ENCODE measurements at places on chromosomes 13 and 19.

DNA sequence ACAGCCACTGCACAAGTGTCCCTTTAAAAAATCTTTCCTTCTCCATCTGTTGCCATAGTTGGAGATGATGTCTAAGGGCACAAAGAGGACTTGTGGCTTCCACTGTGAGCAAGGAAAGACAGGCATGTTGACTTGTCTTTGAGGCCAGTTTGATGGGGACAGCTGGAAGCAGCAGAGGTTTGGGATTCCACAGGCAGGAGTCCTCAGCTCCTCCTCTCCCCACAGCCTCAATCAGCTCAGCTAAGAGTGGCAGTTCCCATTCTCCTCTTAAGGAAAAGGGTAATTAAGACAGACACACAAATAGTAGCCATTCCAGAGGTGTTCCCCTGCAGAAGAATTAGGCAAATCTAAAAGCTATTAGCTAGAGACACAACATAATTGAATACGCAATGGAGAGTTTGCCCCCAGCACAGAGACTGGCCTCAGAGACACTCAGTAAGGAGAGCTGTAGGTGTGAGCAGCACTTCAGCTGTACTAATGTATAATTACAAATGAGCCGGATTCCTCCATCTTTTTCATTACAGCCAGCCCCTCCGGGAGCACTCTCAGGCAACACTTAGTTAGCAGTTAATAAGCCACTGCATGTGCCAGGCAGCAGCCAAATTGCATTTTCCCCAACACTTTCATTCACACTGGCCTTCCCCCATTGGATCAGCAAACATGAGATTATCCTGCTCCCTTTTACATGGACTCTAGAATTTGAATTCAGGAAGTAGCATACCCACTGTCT is 434.0 kb downstream of the FOXO1 start:
- no peak for DNase-seq

GRCh38 chr19:18906605-18907519 is 10.9 kb upstream of the CERS1 start:
- DNase-seq, result no peak

DNA sequence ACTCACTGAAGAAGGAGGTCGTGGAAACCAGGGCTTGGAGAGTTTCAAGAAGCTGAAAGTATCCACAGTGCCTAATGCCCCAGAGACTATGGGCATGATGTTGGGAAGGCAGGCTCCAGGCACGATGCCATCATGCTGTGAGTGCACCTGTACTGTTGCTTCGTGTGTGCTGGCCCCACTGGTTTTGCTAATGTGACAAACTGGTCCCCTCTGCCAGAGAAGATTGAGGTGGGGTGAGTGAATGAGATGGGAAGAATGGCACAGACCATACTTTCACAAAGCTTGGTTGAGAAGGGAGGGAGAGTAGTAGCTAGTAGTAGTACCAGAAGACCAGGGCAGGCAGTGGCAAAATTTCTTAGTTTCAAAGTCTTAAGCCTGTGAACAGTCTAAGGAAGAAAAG is 19.0 kb upstream of the POP4 start:
- no peak for DNase-seq

DNA sequence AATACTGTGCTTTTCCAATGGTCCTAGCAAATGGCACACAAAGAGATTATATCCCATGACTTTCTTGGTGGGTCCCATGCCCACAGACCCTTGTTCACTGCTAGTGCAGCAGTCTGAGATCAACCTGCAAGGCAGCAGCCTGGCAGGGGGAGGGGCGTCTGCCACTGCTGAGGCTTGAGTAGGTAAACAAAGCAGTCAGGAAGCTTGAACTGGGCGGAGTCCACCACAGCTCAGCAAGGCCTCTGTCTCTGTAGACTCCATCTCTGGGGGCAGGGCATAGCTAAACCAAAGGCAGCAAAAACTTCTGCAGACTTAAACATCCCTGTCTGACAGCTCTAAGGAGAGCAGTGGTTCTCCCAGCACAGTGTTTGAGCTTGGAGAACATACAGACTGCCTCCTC is 82.9 kb downstream of the ZNF737 start:
- DNase-seq, result no peak

- DNase-seq, result peak; percentile 76
Measured at GRCh38 chr19:33064792-33065550, at the start of gene RHPN2. Gene RHPN2 (minus strand): TSS chr19:33064888. CDS start chr19:33064852, 36 bp downstream.

DNA sequence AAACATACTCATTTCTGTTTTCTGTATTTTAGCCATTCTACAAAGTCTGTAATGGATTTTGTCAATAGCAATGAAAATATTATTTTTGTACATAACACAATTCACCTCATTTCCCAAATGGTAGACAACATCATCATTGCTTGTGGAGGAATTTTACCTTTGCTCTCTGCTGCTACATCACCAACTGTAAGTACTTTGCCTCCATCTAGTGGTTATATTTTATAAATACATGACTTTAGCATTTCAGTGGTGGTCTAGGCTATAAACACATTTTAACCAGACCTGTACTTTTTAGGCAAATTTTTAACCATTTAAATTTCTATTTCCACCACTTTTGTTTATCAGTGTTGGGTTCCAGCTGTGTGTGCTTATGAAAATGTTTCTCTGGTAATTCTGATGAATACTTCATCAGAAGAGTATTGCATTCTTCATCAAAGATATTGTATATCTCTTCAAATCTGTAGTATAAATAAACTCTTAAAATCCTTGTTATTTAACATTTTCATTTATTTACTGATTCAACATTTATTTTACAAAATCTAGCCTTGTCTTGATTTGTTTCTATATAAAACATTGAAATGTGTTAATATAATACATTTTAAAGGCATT is 222.4 kb downstream of the NBEA start:
- DNase-seq, result no peak

- no peak for DNase-seq
Measured at GRCh38 chr13:23608138-23608537, 37.9 kb downstream of the TNFRSF19 start.

- DNase-seq, result no peak
Measured at GRCh38 chr13:42259515-42259914, 12.4 kb upstream of the AKAP11 start.

DNA sequence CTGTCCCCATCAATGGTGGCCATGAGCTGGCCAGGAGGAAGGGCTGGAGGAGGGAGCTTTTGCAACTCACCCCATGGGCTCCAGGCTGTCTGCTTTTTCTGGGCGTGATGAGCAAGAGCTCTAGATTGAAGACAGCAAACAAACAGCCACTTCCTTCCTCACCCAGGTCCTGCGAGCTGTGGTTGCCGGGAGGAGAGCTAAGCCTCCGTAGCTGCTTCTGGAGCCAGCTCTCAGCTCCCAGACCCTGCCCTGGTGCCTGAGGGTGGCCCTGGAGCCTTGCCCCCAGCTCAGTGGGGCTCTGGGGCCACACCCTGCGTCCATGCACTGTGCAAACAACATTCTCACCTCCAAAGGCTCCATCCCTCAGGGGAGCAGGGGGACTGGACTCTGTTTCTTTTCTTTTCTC is 6.2 kb downstream of the MYO1F start:
- DNase-seq, result no peak

DNA sequence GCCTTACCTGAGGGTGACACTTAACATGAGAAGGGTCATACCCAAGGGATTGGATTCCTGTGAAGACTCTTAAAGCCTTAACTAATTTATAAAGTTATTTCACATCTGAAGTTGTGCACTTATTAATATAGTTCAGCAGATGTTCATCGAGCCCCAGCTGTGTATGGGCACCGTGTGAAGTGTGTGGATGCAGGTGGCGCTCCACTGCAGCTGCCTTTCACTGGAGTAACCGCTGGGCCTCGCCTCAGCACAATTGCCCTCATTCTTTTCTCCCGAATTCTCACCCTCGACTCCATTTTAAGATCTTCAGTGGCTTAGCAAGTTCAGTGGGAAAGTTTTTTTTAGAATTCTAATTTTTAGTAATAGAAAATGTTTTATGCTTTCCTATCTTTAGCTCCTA is 66.2 kb downstream of the DPY19L3 start:
- DNase-seq, result no peak

- DNase-seq, result no peak
Measured at GRCh38 chr13:52053460-52053859, 29.0 kb downstream of the UTP14C start.

- DNase-seq, result peak; percentile 82
Measured at GRCh38 chr19:35352448-35353304, 5.0 kb downstream of the FFAR1 start.

DNA sequence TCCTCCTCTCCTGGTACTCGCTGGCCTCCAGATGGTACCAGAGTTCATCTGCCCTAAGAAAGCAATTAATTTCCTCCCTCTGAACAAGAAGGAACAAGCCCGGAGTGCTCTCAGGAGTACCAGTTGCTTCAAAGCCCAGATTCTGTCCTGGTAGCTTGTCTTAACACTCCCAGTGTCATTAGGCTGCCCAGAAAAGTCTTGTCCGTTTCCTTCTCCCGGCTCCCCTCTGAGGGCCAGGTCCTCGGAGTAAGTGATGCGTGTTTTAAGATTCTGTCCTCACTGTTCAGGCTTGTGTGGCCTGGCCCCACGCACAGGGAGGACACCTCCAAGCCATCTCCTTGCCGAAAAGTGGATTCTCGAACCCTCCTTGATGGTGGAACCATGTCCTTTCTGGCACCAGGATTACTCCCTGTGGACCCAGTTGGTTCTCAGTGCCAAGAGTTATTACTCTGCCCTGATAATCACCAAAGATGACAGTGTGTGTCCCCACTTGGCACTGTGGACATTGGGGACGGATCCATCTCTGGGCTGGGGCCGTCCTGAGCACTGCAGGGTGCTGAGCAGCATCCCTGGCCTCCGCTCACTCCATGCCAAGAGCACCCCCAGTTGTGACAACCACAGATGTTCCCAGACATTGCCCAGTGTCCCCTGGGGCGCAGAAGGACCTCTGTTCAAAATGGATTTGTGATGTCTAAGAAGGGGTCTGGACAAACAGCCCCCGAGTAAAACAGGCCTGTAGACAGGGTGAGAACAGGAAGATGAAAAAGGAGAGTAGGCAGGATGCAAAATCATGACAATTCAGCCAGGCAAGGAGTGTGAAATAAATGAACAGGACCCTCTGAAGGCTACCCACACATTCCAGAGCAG is 52.4 kb downstream of the RFX2 start:
- DNase-seq, result no peak

GRCh38 chr13:86585835-86586234 is 786.6 kb upstream of the SLITRK6 start:
- no peak for DNase-seq

- no peak for DNase-seq
Measured at GRCh38 chr13:73988461-73988860, 145.7 kb downstream of the KLF12 start.

DNA sequence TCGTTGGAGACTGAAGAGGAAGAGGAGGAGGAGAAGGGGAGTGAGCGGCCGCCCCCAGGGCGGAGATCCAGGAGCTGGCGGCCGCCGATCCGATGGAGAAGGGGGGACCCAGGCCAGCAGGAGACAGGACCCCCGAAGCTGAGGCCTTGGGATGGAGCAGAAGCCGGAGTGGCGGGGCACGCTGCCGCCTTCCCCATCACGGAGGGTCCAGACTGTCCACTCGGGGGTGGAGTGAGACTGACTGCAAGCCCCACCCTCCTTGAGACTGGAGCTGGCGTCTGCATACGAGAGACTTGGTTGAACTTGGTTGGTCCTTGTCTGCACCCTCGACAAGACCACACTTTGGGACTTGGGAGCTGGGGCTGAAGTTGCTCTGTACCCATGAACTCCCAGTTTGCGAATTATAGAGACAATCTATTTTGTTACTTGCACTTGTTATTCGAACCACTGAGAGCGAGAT is 1.8 kb downstream of the GADD45B start:
- DNase-seq, result no peak

- DNase-seq, result no peak
Measured at GRCh38 chr19:46125447-46125846, 959 bp upstream of the IGFL3 start.

GRCh38 chr19:33770107-33770506 is 26.6 kb upstream of the KCTD15 start:
- DNase-seq, result no peak

DNA sequence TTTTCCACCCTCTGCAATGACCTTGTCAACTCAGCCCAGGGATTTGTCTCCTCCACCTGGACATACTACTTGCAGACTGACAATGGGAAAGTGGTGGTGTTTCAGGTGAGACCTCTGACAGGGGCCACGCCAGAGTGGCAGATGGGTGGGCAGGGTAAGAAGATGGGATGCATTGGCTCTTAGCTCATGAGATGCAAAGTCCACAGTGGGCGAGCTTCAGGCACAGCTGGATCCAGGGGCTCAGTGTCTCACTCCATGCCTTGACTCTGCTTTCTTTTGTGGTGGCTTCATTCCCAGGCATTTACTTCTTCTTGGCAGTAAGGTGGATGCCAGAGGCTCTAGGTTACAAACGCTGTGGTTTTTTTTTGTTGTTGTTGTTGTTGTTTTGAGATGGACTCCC is 3.4 kb downstream of the TMEM59L start:
- DNase-seq, result no peak

- no peak for DNase-seq
Measured at GRCh38 chr13:74316547-74316946, 182.3 kb upstream of the KLF12 start.

Measured in D721Med (cell line).